ENCODE measurements at places on chromosomes 1 and 21.

DNA sequence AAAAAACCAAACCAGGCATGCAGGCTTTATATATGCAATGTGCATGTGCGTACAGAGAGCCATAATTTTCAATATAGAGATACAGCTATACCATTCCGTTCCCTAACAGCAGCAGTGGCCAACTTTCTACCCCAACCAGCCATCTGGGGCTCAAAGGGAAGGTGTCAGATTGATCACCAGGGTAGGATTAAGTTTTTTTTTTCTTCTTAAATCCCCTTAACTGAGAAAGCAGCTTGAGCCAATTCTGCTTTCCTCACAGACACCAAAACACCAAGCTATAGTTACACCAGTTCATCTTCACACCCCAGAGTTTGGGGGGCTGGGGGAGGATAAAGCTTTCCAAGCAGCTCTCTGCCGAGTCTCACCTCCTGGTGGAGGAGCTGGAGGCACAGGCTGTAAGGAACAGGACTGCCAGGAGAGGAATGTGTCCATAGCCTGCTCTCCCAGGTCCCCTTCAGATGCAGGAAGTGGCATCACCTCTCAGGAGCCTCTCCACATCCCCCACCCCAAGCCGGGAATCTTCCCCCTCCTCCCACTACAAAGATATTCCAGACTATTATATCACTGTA is 87.9 kb downstream of the SSBP3 start:
- DNase-seq: no peak

DNA sequence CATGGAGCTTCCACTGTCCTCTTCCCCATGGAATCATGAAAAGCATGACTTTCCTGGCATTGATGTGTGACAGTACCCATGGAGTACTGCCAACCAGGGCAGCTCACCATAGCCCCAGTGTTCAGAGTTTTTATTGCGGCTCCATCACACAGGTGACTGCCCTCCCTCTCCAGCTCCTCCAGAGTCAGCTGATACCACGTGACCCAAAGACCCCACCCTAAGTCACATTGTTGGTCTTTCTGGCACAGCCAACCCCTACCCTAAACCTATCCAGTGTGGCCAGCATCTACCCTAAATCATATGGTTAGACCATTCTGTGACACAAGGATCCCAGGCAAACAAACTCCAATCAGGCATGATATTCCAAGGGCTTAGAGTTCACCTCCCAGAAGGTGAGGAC is 77.4 kb upstream of the VAMP3 start:
- DNase-seq: no peak

GRCh38 chr1:174964261-174964971 is 35.3 kb upstream of the CACYBP start:
- no peak for DNase-seq

DNA sequence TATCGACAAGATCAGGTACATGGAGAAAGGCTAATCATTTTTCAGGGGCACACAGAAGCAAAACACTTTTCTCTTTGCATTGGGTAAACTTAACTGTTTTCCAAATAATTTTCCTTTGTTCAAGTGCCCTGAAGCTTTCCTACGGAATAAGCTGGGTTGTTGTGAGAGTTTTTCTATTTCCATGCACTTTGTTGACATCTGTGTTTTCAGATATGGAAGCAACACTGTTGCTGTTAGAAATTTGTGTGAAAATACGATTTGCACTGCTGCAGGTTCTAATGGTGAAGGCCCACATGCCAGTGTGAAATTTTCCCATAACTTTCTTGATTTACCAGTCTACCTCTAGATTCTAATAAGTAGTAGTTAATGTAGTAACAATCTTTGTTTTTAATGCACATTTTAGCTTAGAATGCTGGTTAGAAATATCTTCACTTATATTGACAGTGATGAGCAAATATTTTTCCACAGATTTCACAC is 18.3 kb downstream of the NFYC start:
- DNase-seq: no peak

- peak; percentile 37 for DNase-seq
These were observed 1.2 kb downstream of the ASCL5 start for GRCh38 chr1:201125800-201126199.

- DNase-seq: no peak
These were observed 180.7 kb downstream of the COQ8A start for GRCh38 chr1:227120826-227121225.

- DNase-seq: peak; percentile 87
These were observed 8.2 kb downstream of the LMNA start for GRCh38 chr1:156122519-156123355.

DNA sequence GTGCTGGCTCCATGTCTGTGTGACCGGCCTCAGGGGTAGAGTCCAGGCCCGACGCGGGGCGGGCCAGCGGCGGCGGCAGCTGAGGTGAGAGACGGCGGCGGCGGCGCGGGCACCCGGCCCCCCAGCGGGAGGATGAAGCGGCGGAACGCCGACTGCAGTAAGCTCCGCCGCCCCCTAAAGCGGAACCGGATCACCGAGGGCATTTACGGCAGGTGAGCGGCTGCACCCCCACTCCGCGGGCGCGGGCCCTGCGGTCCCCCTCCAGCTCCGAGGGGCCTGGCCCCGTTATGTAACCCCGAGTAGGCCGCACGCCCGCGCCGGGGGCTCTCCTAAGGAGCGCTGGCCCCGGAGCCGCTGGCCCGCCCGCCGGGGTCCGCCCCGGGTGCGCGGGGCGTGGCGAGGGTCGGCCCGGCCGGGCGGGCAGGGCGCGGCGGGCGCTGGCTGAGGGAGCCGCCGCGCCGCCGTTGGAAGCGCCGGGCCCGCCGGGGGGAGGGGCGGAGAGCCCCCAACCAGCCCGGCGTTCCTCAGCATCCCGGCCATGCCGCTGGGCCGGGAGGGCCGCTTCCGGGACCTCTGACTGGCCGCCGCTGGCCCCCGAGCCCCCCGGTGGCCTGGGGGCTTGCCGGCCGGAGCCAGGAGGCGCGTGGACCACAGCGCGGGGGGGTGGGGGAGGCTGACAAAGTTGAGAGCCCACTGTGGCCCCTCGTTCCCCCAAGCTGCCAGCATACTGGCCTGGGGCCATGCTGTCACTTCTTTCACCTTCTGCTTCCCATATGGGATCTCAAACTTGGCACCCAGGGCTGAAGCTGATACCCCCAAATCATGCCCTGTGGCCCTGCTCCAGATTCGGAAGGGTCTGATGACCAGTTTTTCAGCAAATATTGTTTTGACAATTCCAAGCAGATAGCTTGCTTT is 527 bp downstream of the MACO1 start:
- DNase-seq: peak; percentile 51
